ENCODE measurements at places on chromosomes 1 and 21.

- DNase-seq: no peak
Observed at GRCh38 chr1:233086961-233087881, 136.8 kb downstream of the NTPCR start.

GRCh38 chr21:33825915-33826314, 89.7 kb downstream of the ATP5PO start:
- no peak for DNase-seq

DNA sequence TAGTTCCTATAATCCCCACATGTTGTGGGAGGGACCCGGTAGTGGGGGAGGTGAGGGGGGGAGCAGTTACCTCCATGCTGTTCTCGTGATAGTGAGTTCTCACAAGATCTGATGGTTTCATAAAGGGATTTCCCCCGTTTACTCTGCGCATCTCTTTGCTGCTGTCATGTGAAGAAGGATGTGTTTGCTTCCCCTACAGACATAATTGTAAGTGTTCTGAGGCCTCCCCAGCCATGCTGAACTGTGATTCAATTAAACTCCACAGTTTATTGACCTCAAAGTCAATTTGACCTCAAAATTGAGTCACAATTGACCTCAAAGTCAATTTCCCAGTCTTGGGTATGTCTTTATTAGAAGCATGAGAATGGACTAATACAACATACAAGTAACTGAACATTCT, 19.7 kb downstream of the DPH5 start:
- peak; percentile 2 for DNase-seq

DNA sequence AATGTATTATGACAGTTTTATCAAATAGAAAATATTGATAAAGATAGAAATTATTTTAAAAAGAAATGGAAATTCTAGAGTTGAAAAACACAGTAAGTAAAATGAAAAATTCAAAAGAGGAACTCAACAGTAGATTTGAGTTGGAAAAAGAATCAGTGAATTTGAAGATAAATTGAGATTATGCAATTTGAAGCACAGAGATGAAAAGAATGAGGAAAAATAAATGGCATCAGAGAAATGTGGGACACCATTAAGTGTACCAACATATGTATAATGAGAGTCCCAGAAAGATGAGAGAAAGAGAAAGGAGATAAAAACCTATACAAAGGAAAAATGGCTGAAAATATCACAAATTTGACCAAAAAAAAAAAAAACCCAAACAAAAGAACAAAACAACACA, 25.0 kb downstream of the C4BPA start:
- DNase-seq: no peak

DNA sequence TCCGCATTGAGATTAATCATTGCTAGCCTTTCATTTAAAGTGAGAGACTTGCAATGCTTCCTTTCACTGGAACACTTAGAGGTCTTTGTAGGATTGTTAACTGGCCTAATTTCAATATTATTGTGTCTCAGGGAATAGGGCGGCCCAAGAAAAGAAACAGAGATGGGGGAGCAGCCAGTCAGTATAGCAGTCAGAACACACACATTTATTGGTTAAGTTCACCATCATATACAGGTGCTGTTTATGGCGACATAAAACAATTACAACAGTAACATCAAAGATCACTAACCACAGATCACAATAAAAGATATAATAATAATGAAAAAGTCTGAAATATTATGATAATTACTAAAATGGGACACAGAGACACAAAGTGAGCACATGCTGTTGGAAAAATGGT, 29.4 kb downstream of the BARHL2 start:
- DNase-seq: no peak

DNA sequence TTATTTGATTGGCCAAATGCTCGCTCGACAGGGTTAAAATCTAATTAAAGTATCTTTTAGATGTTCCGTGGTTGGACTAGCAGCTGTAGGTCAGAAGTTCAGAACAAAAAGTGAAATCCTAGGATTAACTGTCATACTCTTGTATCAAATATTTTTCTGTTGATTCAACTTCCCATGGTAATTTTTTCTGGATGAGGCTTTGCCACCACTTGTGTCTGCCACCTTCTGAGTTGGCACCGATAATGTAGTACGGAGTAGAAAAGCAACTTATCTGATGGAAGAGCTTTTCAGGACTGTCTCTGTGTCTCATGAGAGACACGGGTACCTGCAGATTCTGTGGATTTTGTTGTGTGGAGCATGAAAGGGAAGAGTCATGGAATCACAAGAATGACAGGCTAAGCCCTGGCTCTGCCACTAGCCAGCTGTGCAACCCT, 44.6 kb upstream of the CNN3 start:
- DNase-seq: no peak

- no peak for DNase-seq
Observed at GRCh38 chr1:230892018-230892491, 23.7 kb upstream of the C1orf198 start.

- DNase-seq: no peak
Observed at GRCh38 chr21:34037009-34037795, 36.2 kb upstream of the MRPS6 start.

DNA sequence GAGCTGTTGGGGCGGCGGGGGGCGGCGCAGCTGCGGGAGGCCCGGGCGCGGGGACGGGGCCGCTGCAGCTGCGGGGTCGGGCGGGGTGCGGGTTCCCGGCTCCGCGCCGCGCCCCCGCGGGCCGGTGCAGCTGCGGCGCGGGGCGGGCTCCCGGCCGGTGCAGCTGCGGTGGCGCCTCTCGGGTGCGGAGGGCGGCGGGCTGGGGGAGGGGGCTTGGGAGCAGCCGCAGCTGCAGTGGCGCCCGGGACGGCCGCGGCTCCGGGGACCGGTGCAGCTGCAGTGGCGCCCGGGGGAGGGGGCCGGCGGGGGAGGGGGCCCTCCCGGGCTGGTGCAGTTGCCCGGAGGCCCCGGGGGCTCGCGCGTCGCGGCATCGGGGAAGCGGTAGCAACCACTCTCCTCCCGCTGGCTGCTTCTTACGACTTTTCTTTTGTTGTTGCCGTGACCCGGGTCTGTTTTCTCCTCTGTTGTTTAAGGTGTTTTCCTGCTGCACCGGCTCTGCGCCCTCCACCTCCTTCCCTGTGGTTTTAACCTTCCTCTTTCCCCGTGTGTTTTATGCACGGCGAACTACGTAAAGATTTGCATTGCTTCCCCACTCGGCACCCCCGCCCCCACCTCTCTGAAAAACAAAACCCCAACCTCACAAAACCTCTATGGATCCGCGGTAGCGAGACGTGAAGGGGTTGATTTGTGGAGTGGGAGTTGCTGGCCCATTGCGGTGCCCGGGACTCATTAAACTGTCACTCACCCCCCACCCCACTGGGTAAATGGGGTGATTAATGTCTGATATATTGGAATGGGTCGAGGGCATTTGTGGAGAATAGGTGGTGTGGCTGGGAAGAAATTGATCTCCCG, 1.7 kb upstream of the ZBTB18 start:
- peak; percentile 39 for DNase-seq

- DNase-seq: no peak
Observed at GRCh38 chr21:30014886-30015285, 75.1 kb upstream of the GRIK1 start.

DNA sequence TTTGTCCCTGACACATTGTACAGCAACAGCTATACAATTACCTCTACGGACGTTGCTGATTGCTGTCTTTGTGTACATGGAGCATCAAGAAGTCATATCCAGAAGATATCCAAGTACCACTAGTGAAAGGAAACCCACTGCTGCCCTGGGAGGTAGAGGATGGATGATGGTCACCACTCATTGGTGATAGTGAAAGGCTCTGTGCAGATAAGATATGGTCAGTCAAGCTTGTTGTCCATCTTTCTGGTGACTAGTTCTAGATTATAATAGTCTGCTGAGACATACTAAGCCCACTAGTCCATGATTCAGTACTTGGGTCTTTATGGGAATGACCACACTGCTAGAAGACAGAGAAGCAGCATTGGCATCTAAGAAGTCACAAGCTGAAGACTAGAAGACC, 30.3 kb downstream of the NIBAN1 start:
- DNase-seq: no peak

- no peak for DNase-seq
Observed at GRCh38 chr1:97573553-97573952, 347.3 kb downstream of the DPYD start.

DNA sequence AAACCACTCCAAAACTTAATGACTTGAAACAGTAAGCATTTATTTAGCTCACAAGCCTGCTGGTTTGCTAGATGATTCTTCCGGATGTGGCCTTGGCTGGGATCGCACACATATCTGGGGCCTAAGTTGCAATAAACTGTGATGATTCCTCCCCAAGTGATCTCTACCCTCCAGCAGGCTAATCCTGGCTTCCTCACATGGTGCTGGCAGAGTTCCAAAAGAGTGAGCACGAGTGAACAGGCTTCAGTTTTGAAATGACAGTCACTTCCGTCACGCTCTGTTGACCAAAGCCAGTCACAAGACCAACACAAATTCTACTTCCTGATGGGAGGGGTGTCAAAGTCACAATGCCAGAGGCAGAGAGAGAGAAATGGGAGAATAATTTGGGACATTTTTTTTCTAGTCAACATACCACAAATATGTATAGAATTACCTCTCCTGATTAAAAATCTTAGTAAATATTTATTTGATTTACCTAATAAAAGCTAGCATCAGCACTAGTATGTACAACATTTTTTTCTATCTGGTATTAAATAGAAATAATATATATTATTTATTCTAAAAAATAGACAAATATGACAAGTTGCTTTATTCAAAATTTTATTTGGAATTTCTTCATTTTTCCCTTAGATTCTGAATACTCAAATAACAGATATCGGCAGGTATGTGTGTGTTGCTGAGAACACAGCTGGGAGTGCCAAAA, 292.7 kb downstream of the TPR start:
- DNase-seq: no peak

- DNase-seq: no peak
Observed at GRCh38 chr1:46310321-46310720, 6.8 kb downstream of the UQCRH start.

- no peak for DNase-seq
Observed at GRCh38 chr1:169974067-169974466, 80.4 kb upstream of the SCYL3 start.

GRCh38 chr1:219676012-219676765, 63.3 kb upstream of the ZC3H11B start:
- DNase-seq: no peak

DNA sequence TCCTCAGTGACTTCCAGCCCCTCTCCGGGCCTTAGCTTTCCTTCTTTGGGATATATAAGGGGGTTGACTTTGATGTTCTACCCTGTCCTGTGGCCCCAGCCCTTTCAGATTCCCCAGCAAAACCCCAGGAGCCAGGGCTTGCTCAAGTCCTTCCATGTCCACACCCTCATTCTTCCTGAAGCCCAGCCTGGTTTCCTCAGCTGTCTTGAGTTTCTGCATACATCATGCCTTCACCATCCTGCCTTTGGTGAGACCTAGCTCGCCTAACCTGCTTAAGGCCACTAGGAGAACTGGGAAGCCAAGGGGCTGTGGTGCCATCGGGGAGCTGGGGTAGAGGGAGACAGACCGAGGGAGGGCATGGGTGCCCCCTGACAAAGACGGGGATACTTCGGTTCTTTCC, 17.2 kb upstream of the PEF1 start:
- no peak for DNase-seq

- DNase-seq: no peak
Observed at GRCh38 chr1:39632682-39633417, 6.6 kb downstream of the HEYL start.

DNA sequence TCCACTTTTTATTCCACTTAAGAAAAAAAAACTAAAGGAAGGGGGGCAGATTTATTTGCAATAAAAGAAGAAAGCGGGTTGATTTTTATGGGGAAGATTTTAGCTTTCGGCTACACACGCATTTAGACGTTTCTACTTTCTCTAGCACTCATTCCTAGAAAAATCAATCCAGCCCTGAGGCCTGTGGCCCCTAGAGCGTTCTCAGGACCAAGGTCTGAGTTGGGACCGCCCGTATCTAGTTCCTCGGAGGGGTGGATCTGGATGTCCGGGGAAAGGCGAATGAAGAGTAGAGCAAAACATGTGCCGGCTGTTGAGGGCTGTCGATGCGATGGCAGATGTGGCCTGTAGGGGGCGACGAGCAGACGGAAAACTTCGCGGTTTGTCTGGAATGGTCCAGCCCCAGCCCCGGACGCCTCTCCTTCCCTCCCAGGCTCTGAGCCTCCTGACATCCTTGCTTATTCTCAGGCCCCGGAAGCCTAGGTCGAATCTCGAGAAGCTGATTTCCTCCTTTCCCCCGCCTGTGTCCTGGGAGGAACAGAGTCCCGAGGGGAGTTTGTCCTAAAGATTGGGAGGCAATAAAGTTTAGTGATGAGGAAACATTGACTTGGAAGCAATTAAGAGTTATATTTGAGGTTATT, 5.2 kb downstream of the FOXD3 start:
- DNase-seq: no peak

- DNase-seq: no peak
Observed at GRCh38 chr1:221241157-221241556, 361.9 kb downstream of the HLX start.

GRCh38 chr1:10943991-10944730, 68.3 kb upstream of the TARDBP start:
- DNase-seq: no peak

GRCh38 chr1:10621906-10622305, 147.2 kb downstream of the PEX14 start:
- DNase-seq: no peak

DNA sequence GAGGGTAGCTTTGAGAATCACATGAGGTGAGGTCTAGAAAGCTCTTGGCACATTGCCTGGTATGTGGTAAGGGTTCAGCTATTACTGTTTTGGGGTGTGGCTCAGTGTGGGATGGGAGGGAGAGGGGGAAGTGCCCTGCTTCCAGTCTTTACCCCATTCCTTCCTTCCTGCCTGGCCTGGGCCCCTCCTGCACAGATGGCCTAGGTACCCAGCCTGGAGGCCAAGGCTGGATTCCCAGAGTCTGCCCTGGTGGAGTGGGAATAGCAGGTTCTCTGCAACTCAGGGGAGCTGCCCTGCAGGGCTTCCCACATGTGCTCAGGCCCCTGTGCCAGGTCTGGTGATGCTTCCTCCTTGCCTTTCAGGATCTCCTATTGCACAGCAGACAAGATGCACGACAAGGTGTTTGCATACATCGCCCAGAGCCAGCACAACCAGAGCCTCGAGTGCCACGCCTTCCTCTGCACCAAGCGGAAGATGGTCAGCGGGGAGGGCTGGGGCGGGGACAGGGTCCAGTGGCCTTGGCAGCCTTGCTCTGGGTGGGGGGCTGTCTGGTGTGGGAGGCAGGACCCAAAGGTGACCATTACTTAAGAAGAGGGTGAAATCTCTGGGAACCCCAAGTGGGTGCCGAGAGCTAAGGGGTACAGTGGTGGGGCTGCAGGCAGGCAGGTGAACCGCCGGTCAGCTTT, 13.5 kb downstream of the LDLRAP1 start:
- DNase-seq: no peak

GRCh38 chr1:100793659-100794058, 74.1 kb downstream of the VCAM1 start:
- no peak for DNase-seq

GRCh38 chr1:105909811-105910210, 1146.7 kb upstream of the PRMT6 start:
- DNase-seq: no peak

DNA sequence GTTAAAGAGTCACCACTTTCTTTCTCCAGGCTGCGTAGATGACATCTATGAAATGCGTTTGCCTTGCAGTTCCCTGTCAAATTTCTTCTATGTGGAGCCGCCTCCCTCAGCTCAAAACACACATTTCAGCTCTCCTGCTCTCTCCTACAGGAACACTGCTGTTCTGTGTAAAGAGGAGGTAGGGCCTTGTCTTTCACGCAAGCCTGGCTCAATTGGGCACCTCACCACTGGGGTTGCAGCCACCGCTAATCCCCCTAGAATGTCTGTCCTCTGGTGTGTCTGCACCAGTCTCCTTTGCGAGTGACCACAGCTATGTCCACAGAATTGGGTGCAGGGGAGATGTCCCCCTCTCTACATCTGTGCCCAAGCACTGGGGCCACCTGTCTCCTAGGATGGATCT, 31.8 kb upstream of the CFHR4 start:
- no peak for DNase-seq

Measured in effector memory CD4-positive, alpha-beta T cell (primary cell).